H7 (cell line): ENCODE measurements at places on chromosomes 5 and 9.

DNA sequence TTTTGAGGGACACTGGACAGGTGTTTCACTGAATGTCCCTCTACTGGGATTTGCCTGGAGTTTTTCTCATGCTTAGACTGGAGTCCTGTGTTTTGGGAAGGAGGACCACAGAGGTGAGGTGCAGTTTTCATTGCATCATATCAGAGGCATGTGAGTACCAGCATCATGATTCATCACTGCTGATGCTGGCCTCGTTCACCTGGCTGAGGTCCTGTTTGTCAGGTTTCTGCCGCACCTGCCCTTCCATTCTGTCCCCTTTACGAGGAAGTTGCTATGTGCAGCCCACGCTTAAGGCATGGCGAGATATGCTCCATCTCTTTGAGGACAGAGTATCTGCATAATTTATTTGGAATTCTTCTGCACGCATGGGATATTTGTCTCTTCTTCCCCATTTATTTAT is 162.1 kb downstream of the TENT4A start:
- DNase-seq, result no peak

GRCh38 chr5:25064306-25064705 is 419.5 kb upstream of the CDH10 start:
- no peak for DNase-seq

DNA sequence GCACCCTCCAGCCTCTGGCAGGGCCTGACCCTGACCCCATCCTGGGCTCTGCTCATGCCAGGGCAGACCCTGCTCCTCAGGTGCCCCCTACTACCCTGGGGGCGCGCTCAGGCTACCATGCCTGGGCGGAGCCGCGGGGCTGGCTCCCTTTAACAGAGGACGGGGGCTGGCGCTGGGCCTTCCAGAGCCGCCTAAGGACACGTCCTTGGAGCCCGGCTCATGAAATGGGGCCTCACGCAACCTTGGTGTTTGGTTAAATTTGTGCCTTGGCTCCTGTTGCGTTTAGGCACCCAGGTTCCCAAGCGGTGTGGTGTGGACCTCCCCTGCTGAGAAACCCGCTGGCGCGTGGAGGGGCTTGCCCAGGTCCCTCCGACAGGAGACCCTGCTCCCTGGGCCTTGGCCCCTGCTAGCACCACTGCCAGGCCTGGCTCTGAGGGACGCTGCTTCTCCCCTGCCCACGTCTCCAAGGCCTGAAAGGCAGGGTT is 3.4 kb upstream of the EHMT1 start:
- peak; percentile 41 for DNase-seq

DNA sequence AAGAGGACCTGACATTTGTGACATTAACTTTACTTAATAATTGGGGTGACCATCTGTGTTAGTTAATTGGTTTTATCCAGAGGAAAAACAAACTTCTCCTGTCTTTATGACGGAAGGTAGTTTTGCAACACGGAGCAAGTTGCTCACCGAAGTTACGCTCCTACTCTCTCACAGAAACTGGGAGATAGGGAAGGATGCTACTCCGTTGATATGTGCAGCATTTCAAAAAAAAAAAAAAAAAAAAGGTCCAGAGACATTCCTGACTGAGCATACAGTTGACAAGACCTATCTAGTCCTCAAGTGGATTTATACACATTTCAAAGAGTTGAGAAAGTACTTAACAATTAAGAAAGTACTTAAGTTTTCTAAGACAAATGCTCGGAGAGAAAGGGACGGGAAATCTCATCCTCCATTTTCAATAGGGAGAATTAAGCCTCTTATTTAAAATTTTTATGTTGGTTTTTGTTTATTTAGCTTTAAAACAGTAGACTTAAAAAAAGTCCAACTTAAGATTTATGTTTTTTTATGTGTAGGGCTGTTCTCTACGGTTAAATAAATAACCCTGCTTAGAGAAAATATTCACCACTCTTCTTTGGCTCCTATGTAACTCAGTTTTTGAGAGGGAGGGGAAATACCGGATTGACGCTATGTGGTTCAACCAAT is 455 bp upstream of the FER start:
- no peak for DNase-seq

- no peak for DNase-seq
Observed at GRCh38 chr5:144469106-144469505, 298.4 kb downstream of the KCTD16 start.

DNA sequence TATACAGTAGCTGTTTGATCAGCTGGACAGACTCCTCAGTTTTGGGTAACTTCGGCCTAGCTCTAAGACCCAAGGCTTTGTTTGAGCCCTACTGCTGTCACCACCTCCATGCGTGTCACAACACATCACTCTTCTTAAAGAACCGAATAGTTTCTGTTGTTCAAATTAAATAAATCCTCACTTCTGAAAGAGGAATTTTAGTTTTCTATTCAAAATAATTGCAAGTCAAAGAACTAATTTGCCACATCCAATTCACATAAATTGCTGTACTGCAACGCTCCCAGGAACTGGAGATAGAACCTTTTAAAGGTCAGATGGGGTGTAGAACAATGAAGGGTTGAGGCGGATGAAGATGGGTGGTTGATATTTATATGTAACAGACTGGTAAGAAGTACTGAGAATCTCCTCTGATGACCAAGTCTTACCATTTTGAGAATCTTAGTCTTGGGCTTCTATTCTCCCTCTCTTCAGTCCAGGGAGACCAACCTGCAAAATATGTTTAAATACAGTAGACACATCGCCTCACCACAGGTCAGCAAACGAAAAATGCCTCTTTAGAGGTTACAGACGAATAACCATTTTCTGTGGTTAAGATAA is 1.6 kb downstream of the NREP start:
- DNase-seq, result no peak

GRCh38 chr5:58455066-58455465 is 4.8 kb downstream of the PLK2 start:
- DNase-seq, result no peak

GRCh38 chr9:99807276-99807852 is 14.3 kb upstream of the NR4A3 start:
- DNase-seq, result peak; percentile 61

- DNase-seq, result no peak
Observed at GRCh38 chr5:136145030-136145429, 12.4 kb downstream of the SMAD5 start.

- DNase-seq, result peak; percentile 49
Observed at GRCh38 chr5:151293624-151294023, 9.9 kb downstream of the SLC36A3 start.

- no peak for DNase-seq
Observed at GRCh38 chr5:75551471-75551870, 39.8 kb downstream of the POLK start.

DNA sequence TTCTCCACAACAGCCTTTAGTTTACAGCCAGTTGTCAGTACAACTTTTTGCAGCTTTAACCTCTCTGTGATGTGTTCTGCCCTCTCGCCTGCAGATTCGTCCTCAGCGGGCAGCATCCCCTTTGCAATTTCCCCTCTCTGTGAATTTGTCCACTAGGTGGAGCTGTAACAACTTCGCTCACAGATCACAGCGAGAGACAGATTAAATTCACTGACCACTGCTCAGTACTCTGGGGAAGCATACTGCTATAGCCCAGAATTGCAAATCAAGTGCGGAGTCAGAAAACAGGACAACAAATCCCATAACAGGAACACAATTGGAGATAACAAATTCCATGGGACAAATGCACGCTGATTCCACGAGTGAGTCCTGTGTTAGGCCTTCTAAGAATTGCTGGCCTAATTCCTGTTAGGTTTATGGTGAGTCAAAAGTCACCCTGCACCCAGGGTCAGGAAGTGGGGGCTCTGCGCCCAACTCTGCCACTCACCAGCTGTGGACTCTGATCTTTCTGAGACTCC is 2124.9 kb downstream of the MAT2B start:
- peak; percentile 65 for DNase-seq

GRCh38 chr5:22835686-22836085 is 17.5 kb downstream of the CDH12 start:
- no peak for DNase-seq

GRCh38 chr9:98780059-98780749 is 16.2 kb downstream of the ANKS6 start:
- peak; percentile 22 for DNase-seq

DNA sequence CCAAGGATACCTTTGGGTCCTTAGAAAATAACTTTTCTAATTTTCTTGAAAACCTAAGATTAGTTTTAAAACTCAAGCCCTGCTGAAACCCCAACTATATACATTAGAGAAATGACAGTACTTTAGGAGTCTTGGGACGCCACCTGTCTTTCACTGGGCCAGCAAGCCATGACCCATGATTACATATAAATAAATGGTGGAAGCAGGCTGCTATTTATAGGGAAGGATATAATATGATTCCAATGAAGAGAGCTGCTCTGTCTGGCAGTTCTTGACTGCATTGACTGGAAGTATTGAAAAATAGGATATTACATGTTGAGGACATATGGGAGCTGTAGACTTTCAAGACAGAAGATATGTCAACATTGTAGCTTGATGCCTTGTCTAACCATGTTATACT is 7.3 kb downstream of the JMY start:
- DNase-seq, result no peak

DNA sequence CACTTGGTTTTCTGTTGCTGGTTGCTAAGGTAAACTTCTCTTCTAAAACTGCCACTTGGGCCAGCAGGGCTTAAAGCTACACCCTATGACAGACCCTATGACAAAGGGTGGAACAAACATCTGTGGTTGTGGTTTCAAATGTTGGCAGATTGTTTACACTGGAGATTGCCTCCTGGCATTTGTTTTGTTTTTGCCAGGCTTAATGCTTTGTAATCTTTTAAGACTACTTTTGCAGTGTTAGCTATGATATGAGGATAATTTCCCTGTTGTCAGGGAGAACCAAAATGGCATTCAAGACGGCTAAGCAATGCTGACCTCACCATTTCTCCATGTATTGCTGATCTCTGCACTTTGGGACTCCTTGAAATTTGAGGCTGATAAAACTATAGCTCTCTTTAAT is 50.3 kb downstream of the MAMDC2 start:
- DNase-seq, result no peak

- no peak for DNase-seq
Observed at GRCh38 chr5:3490957-3491507, 104.6 kb upstream of the IRX1 start.
